ENCODE measurements at places on chromosomes 12 and 14.

- DNase-seq, result no peak
Observed at GRCh38 chr14:70811578-70811977, 2.3 kb upstream of the MAP3K9 start.

DNA sequence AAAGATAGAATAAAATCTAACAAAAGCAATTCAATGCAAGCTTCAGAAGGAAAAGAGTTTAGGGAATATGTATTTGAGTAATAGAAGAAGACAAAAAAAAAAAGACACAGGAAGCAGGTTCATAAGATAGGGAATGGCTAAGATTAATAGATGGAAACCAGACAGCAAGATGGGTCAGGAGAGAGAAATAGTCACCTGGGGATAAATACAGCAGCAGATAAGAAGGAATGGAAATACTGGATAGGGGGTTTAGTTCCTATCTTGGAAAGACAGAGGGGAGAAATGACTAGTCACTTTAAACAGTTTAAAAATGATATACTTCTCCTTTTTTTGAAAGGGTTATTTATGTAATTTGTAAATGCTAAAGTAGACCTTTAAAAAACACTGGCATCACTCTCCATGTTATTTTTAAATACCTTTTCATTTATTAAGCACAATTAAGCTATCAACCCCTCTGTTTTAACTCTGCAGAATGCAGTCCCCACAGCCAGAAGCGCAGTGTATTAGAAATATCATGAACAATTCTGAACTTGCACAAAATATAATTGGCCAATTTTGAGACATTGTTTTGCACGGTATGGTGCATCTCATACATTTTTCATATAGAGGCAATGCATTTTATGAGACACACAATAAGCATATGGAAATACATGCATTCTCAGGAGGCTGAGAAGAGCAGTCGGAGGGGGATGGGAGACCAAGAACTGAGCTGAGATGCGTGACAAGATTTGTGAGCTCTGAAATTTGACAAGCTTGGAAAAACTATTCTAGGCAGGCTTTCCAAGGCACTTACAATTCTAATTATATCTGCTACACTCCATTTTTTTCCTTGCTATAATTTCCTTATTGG, 303.4 kb upstream of the PRICKLE1 start:
- DNase-seq, result no peak

- no peak for DNase-seq
Observed at GRCh38 chr12:51405801-51406207, 14.6 kb upstream of the GALNT6 start.

GRCh38 chr14:103398427-103399195, 13.4 kb downstream of the MARK3 start:
- DNase-seq, result no peak

- peak; percentile 15 for DNase-seq
Observed at GRCh38 chr12:9869307-9870161, at the start of gene CLEC2B. Gene CLEC2B (minus strand): TSS chr12:9869354.
